ENCODE measurements at places on chromosomes 2 and 18. TPM values are rescaled to one million over a fixed set of nuclear protein-coding genes. Genes with fewer than 3 reads are reported as not detected.

CNTNAP5 gene
- 0.20 TPM for total RNA-seq

METTL5 gene
- total RNA-seq, result 55.3 TPM

TSPYL6 gene
- not detected for total RNA-seq

CCDC121 gene
- total RNA-seq, result 0.69 TPM

ALPI gene
- not detected for total RNA-seq

C2orf78 gene
- total RNA-seq, result not detected

RELCH gene
- 23.4 TPM for total RNA-seq

IL1RL1 gene
- total RNA-seq, result 4.3 TPM

ACKR3 gene
- total RNA-seq, result 0.35 TPM

SIX2 gene
- total RNA-seq, result 0.35 TPM

KCNJ3 gene
- 0.10 TPM for total RNA-seq

SLC11A1 gene
- total RNA-seq, result 0.05 TPM

NYAP2 gene
- not detected for total RNA-seq

BABAM2 gene
- 27.1 TPM for total RNA-seq

UPP2 gene
- not detected for total RNA-seq

SPATA3 gene
- not detected for total RNA-seq

SERPINB13 gene
- total RNA-seq, result not detected

DCDC2C gene
- not detected for total RNA-seq

SERPINB12 gene
- not detected for total RNA-seq

MYO5B gene
- total RNA-seq, result 50.0 TPM

LBH gene
- total RNA-seq, result 22.7 TPM

TUBB6 gene
- total RNA-seq, result 821 TPM

ACMSD gene
- 3.3 TPM for total RNA-seq

KCTD18 gene
- total RNA-seq, result 21.9 TPM

FRZB gene
- not detected for total RNA-seq

INHBB gene
- total RNA-seq, result 0.52 TPM

UNC80 gene
- not detected for total RNA-seq

GATA6 gene
- total RNA-seq, result 0.35 TPM

HOXD9 gene
- 2.4 TPM for total RNA-seq

COX7A2L gene
- total RNA-seq, result 338 TPM

CCL20 gene
- total RNA-seq, result 1.4 TPM

NDUFAF7 gene
- total RNA-seq, result 14.9 TPM

Measured in renal cortical epithelial cell (primary cell).